Bronchial epithelial cell (primary cell): ENCODE measurements at places on chromosomes 5 and 9. TPM values are rescaled to one million over a fixed set of nuclear protein-coding genes. Genes with fewer than 3 reads are reported as not detected.

GRM6 gene
- total RNA-seq = not detected in 2 replicates

ZMYND19 gene
- total RNA-seq = 30.7 and 34.2 TPM in 2 replicates

DNA sequence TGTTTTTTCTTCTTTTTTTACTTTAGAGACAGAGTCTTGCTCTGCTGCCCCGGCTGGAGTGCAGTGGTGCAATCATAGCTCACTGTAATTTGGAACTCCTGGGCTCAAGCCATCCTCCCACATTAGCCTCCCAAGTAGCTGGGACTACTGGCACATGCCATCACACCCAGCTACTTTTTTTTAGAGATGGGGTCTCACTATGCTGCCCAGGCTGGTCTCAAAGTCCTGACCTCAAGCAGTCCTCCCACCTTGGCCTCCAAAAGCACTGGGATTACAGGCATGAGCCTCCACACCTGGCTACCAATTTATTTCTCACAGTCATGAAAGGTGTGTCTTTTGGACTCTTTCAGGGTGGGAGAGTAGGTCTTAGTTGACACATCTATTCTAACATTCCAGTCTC lies 83.0 kb upstream of the FAM120A start:
- no peak for DNase-seq

DNA sequence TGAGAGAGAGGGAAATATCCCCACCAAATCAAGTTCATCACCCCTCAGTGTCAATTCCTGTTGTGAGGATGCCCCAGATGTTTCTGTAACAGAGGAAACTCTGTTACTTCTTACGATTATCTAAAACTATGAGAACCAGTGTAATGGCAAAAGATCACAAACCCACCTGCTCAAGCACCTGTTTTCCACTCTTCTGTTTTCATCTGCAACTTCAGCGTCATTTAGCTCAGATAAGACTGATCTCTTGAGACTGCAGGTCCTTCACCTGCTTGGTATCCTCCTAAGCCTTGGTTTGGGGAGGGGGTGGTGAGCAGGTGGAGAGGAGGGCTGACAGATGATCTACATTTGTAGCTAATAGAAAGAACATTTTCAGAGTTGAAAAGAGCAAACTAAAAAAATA lies 229.3 kb downstream of the SLF1 start:
- DNase-seq = no peak

DNA sequence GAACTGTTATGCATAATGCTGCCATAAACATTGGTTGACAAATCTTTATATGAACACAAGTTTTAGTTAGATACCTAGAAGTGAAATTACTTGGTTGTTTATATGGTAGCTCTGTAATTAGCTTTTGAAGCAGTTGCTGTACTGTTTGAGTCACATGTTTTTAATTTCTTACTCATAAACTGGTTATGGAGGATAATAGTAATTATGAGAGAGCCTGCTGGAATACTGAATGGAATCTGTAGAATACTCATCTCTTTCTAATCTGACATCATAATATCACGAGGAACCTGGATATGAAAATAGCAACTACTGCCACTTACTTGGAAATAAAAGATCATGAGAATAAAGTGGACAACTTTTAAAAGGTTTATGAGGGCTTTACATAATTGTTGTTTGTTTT lies 509.2 kb downstream of the CETN3 start:
- DNase-seq = peak; percentile 17

GRCh38 chr5:78751872-78752271 lies 103.3 kb upstream of the LHFPL2 start:
- DNase-seq = no peak

DNA sequence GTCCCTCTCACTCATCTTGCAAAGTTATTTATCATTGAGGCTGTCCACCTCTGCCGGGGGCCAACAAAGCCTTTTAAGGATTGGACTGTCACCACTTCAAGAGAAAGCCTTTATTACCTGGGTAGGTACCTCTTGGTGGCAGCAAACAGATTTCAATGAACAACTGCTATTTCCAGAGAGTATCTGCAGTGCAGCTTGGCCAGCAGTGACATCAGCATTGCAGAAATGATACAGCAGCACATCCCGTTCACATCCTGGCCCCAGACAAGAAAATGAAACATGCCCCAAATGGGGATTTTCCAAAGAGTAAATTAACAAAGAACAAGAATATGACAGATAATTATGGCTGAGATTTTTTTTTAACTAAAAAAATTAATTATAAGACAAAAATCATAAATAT lies 2.3 kb upstream of the SPATA6L start:
- DNase-seq = no peak
